ENCODE measurements at places on chromosomes 16 and 17.

DNA sequence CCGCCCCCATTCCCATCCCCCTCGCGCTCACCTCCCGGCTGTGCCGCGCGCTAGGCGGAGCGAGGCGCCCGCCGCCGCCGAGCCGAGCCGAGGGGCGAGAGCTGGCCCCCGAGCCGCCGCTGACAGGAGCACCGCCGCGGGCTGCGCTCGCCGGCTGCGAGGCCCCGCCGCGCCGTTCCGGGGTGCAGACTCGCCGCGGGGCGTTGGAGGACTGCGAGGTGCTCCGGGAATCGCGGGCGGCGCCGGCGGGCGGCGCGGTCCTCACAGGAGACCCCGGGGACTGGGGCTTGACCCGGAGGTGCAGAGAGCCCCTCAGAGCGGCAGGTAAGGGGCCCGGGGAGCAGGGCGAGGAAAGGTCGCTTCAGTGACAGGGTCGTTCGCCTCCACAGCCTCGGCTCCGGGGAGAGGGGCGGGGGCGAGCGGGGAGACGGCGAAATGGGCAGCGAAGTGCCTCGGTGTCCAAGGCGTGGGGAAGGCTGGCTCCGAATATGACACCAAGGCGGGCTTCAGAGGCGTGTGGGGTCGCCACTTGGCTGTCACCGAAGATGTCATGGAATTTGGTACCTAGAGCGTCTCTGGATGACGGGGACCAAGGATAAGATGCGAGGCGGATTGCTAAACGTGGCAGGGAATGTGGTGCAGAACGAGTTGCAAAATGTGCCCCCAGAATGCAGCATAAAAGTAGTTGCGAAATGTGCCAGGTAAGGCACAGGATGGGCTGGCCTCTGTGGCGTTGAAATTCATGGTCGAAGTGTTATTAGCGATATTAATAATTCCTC lies 580 bp downstream of the TANC2 start:
- peak; percentile 43 for DNase-seq

- DNase-seq, result no peak
These were observed 20.0 kb upstream of the RASD1 start for GRCh38 chr17:17515934-17516930.

GRCh38 chr17:73546114-73546513 lies 98.1 kb downstream of the SDK2 start:
- no peak for DNase-seq

GRCh38 chr17:67637901-67638641 lies 79.7 kb upstream of the NOL11 start:
- DNase-seq, result peak; percentile 48

GRCh38 chr16:89034971-89035668 lies 58.1 kb upstream of the CBFA2T3 start:
- no peak for DNase-seq

DNA sequence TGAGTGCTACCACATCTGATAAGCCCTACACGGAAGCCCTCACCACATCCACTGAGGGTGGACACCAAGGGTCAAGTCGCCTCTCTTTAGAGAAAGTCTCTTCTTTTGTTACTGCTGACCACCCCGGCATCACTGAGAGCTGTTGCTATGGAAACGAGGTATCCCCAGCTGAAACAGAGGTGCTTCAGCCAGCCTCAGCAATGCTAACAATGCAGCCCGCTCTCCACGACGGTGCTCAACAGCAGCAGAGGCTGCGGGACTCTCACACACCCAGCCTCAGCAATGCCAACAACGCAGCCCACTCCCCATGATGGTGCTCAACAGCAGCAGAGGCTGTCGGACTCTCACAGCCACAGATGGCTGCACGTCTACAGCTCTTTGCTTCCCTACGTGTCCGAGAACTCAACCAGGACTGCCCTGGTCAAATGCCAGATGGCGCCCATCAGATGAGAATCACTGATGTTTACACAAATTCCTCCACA lies 41.4 kb downstream of the VPS53 start:
- no peak for DNase-seq

DNA sequence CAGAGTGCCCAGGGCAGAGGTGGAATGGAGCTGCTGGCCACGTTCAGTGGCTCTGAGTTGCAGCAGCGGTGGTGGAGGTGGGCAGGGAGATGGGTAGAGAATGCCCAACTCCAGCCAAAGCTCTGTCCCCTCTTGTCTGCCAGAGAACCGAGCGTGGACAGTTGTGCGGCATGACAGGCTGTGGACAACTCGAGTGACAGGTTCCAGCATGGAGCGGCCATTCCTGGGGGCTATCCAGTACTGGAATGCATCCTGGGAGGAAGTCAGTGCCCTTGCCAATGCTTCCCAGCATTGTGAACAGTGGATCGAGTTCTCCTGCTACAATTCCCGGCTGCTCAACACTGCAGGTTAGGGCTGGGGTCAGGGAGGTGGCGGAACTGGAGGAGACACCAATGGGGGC lies 8.3 kb downstream of the CNTNAP1 start:
- DNase-seq, result no peak

- no peak for DNase-seq
These were observed 700 bp downstream of the CCDC43 start for GRCh38 chr17:44688675-44689476.

DNA sequence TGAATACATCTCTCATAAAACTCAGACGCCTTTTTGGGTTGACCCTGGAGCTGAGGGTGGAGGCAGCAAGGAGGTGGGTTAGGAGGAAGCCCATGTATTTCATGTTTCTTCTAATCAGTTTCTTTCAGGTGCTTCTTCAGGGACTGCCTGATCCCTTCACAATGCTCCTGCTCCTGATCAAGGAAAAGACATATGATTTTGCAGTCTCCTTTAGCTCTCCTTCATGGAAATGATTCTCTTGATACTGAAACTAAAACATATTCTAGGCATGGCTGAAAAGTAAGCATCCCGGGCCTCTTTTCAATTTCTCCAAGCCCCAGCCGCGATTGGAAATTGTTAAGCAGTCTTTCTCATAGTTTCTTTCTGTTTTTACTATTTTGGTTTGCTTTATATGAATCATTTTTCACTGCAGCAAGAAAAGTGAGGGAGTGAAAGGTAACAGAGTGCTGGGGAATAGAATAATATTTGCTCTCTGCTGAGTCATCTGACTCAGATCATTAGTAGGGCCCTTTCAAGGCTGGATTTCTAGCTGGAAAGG lies 730.7 kb downstream of the CDH11 start:
- no peak for DNase-seq

GRCh38 chr16:10652730-10653590 lies 41.8 kb downstream of the TEKT5 start:
- DNase-seq, result no peak

All from NCI-H446 (cell line).